CD4-positive, alpha-beta T cell treated with Interleukin-17A for 4 hours (primary cell): ENCODE measurements at places on chromosomes 6 and 20.

GRCh38 chr6:53529324-53530036 lies 15.4 kb downstream of the GCLC start:
- no peak for DNase-seq

DNA sequence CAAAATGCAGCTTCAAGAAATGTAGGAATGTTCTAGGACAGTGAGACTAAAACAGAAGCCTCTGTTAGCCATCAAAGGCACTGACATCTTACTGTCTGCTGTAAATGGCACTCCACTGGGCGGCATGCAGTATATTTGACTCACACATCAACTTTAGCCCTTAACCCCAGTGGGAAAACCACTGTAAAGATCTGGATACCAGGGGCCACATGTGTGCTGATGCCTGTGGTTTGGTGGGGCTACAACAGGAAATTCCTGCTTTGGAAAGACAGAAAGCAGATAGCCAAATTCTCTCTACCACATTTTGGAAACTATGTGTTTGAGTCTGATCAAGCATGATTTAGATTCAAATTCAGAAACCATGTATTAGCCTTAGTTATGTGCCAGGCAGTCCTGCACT lies 4.3 kb downstream of the PFDN4 start:
- no peak for DNase-seq

DNA sequence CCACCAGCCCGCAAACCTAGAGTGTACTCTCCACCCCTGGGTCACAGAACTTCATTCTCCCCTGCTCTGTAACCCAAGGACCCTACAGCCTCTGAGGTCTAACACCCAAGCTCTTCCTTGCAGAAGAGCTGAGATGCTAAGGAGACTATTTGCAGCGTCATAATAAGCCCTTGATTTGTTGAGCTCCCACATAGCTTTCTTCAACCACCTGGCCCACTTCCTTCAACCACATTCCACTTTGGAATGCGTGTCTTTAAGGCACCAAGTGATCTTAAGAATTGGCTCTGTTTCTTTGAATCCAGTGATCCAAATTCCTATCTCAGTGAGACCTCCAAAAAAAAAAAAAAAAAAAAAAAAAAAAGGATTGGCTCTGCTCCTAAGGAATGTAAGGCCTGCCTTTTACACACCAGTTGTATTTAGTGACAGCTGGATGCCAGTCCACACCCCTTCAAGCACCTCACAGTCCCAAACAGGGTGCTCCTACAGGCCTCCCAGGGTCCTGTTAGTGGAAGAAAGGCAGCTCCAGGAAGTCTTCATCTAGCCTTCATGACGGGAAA lies 106.2 kb downstream of the UBE3D start:
- DNase-seq, result no peak

- no peak for DNase-seq
These were observed 37.5 kb downstream of the AIG1 start for GRCh38 chr6:143098054-143098671.

DNA sequence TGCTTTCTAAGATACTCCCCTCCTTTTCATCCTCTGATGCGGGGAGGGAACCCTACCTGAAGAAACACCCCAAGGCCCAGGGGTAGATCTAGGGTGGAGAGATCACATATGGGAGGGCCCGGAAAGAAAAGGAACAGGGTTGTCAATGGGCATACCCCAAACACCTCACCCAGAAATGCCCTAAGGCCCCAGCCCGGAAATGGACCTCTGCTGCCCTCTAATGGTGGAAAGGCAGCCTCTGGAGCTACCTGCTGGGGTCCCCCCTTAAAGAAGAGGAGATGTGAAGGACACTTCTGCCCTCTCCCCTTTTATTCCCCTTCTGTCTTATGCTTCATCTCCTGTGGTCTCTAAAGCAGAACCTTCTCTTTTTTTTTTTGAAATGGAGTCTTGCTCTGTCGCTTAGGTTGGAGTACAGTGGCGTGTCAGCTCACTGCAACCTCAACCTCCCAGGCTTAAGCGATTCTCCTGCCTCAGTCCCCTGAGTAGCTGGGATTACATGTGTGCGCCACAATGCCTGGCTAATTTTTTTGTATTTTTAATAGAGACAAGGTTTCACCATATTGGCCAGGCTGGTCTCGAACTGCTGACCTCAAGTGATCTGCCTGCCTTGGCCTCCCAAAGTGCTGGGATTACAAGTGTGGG lies 458 bp upstream of the ARMC12 start:
- peak; percentile 90 for DNase-seq

GRCh38 chr6:124622351-124622750 lies 339.9 kb upstream of the RNF217 start:
- DNase-seq, result no peak

GRCh38 chr6:32867022-32867477 lies 13.1 kb downstream of the PSMB9 start:
- no peak for DNase-seq

- DNase-seq, result no peak
These were observed 13.1 kb downstream of the METTL24 start for GRCh38 chr6:110345025-110345424.

DNA sequence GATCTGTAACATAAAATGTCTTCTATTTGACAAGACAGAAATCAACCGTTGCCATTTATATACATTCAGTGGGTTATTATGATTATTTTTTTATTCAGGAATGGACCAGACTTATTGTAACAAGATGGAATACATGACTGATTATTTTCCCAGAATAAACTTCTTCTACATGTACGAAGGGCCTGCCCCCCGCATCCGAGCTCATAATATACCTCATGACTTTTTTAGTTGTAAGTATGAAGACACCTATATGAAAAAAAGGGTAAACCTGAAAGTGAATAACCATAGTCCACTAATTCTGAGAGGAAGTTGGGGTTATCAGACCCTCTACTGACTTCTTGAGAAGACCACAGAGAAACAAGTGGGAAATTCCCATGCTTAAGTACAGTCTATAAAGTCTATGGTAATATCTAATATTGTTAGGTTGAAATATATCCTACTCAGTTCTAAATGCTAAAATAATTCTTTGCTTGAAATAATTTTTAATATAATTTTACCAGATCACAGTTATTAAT lies 15.9 kb downstream of the OR2A4 start:
- no peak for DNase-seq

DNA sequence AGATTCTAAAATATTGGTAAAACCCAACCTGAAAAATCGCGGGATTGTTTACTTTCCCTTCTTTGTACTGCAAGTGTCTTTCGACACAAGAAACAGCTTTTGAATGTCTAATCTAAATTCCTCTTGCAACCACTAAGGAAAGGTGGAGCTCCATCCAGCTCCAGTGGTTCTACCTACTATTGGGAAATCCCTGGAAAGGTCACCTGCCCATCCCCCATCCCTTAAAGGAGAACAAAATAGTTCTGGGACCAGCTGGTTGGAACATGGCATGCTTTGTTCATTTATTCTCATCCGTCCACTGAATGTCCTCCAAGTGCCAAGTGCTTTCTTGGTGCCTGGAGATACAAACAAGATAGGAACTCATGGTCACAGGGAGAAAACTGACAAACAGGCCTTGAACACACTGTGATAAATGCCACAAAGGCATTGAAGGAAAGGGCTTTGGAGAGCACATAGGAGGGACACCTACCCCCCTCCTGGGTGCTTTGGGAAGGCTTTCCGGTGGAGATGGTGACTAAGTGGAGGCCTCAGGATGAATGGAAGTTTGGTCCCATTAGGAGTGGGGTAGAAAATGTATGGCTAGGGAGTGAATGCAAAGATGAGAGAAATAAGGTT lies 2.3 kb upstream of the CITED2 start:
- no peak for DNase-seq

- no peak for DNase-seq
These were observed 448.0 kb downstream of the TENT5A start for GRCh38 chr6:81304466-81304865.

GRCh38 chr6:56757588-56757984 lies 114.9 kb upstream of the DST start:
- no peak for DNase-seq

DNA sequence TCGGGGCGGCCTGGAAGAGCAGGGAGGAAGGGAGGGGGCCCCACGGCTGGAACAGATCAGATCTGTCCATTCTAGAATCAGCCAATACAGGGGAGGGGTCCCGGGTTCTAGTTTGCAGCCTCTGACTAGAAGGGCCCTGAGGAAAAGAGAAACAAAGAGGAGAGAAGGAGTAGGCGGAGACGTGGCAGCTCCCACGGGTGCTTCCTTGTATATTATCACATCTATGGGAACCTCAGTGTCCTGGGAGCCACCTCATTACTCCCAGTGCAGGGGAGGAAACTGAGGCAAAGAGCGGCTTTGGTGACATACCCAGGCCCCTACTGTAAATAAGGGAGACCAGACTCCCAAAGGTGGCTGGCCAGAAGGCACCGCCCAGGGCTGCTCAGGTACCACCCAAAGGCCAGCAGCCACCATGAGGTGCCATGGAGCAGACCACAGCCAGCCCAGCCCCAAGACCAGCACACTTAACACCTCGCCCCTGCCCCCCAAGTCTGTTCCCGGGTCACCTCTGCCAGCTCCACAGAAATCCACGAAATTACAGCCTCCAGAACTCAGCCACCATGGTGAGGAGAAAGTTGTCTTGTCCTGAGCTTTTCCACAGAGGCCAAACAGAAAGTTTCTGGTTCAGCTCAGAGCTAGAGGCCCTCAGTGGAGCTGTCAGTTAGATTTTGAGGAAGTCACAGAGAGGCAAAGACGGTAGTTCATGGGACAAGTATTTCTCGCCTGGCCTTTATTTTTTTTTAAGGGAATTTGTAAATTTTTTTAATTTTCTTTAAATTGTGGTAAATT lies 2.1 kb downstream of the ZC3H12D start:
- peak; percentile 44 for DNase-seq

GRCh38 chr6:106090001-106090400 lies 3.9 kb downstream of the PRDM1 start:
- no peak for DNase-seq

- no peak for DNase-seq
These were observed 462.7 kb upstream of the SULF2 start for GRCh38 chr20:48247961-48248360.

- DNase-seq, result no peak
These were observed 28.4 kb downstream of the CEBPB start for GRCh38 chr20:50218987-50219435.

DNA sequence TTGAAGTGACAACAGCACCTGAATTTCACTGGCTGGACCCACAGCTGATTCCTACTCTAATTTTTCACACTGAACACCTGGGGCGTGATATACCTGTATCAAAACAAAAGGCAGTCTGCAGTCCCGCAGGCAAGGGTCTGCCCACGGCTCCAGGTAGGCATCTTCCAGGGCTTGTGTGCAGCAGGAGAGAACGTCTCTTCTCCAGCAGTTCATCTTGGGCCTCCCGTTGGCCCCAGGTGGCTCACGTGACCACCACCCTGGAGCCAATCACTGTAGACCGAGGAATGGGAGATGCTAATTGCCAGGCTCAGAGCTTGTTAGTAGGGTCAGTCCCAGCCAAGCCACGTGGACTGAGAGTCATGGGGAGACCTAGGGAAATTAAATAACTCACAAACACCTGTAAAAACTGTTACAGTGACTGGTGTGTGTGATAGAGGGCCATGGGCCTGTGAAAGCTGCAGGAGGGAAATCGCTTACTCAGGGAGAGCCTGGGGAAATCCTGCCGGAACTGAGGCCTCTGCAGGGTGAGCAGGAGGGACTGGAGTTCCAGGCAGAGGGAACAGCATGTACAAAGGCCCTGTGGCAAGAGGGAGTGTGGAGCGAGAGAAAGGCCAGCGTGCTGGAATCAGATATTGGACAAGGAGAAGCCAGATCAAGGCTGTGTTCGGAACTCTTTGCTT lies 83.4 kb downstream of the EYA2 start:
- no peak for DNase-seq

DNA sequence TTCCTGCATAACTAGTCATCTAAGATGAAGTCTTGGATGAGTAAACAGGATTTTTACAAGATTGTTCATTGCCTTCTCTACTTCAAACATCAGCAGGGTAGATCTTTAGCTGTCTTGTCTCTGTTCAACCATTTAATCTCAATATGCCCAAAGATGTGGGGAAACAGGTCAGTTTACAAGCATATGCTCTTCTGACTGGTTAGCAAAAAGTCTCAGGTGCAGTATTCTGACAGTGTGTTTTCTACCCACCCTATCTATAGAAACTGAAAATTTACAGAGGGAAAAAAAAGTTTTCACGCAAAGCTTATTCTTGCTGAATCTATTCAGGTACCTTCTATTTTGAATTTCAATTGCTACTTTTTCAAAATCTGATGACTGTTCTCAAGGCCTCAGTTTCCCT lies 29.0 kb downstream of the MAP3K5 start:
- DNase-seq, result no peak

DNA sequence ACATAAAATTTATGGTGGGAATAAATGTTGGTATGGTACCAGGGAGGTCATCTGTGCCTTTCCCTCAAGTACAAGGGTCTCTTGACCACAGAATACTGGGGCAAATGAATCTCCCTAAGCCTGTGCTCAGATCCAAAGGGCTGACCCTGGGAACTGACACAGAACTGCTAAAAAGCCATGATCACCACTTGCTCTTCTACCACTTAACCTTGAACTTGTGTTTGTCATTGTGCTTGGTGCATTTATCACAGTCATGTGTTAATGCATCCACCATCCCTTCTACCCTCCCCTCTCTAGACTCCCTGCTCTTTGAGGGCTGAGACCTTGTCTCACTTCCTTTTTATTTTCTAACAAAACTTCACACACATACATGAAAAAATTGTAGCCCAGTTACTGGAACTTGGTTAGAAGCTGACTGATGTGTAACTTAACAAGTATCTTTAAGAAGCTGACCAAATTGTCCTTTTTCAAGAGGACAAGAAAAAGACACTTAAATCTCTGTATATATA lies 46.1 kb upstream of the PBOV1 start:
- DNase-seq, result no peak

- DNase-seq, result no peak
These were observed 44.9 kb downstream of the SNX9 start for GRCh38 chr6:157867981-157868380.

GRCh38 chr20:59148701-59149493 lies 14.7 kb upstream of the ZNF831 start:
- DNase-seq, result no peak

- no peak for DNase-seq
These were observed 47.4 kb upstream of the AFDN start for GRCh38 chr6:167779129-167779992.

- DNase-seq, result no peak
These were observed 630 bp downstream of the PPP1R3G start for GRCh38 chr6:5085648-5086293.

DNA sequence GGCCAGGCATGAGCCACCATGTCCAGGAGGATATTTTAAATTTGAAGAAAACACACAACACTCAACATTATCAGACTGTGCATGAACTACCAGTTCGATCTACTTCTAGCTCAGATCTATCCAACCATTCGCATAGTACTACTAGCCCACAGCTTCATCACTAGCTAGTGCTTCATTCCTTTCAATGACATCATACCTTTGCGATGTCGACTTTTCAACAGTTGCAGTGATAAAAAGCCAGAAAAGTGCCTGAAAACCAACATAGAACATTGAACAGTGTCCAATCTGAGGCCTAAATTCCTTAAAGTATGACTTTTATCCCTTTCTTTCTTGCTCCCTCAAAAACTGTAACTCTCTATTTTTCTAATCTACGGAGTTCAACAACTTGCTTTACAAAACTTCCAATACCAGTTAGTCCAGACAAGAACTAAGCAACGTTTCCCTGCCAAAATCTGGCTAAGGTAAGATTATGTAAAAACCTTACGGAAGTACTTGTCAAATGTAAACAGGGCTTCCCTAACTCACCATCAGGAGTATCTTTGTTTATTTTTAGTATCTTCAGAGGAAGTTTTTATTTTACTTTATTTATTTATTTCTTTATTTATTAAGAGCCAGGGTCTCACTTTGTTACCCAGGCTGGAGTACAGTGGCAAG lies 434.0 kb upstream of the JARID2 start:
- DNase-seq, result no peak
